ENCODE measurements at places on chromosomes 7 and 10. TPM values are rescaled to one million over a fixed set of nuclear protein-coding genes. Genes with fewer than 3 reads are reported as not detected.

OR2A5 gene
- not detected for total RNA-seq

MAT1A gene
- 0.09 TPM for total RNA-seq

C10orf62 gene
- total RNA-seq = not detected

AGR3 gene
- 2.1 TPM for total RNA-seq

AKR1E2 gene
- total RNA-seq = 8.4 TPM

FERD3L gene
- total RNA-seq = not detected

LFNG gene
- 19.0 TPM for total RNA-seq

ZNF716 gene
- not detected for total RNA-seq

CTAGE4 gene
- 3.1 TPM for total RNA-seq

PSD gene
- total RNA-seq = 12.4 TPM

ACTR3C gene
- total RNA-seq = 0.47 TPM

WNT8B gene
- 0.60 TPM for total RNA-seq

SPDYE8 gene
- total RNA-seq = not detected

ADCY1 gene
- total RNA-seq = 4.7 TPM

WIPF3 gene
- 7.9 TPM for total RNA-seq

SRRM3 gene
- total RNA-seq = 8.2 TPM

PVRIG gene
- not detected for total RNA-seq

PROSER2 gene
- total RNA-seq = 16.9 TPM

ZPBP gene
- not detected for total RNA-seq

AKR1C4 gene
- not detected for total RNA-seq

ADAP1 gene
- 4.0 TPM for total RNA-seq

ZP3 gene
- total RNA-seq = not detected

CPXM2 gene
- 0.92 TPM for total RNA-seq

ANKRD61 gene
- 0.29 TPM for total RNA-seq

ZNHIT1 gene
- total RNA-seq = 57.7 TPM

CALML5 gene
- not detected for total RNA-seq

CAMK2B gene
- 1.8 TPM for total RNA-seq

NMT2 gene
- total RNA-seq = 20.0 TPM

GPER1 gene
- 2.4 TPM for total RNA-seq

SPDYE3 gene
- total RNA-seq = not detected

PRKAR2B gene
- 7.8 TPM for total RNA-seq

LIPM gene
- total RNA-seq = not detected

NRBF2 gene
- total RNA-seq = 18.3 TPM

ASIC3 gene
- total RNA-seq = 7.9 TPM

MEOX2 gene
- not detected for total RNA-seq

DOCK4 gene
- total RNA-seq = 27.7 TPM

CYP3A7 gene
- total RNA-seq = not detected

ZMIZ2 gene
- total RNA-seq = 164 TPM

RPEL1 gene
- not detected for total RNA-seq

CYP26C1 gene
- 0.44 TPM for total RNA-seq

CRPPA gene
- total RNA-seq = 4.1 TPM

VWDE gene
- total RNA-seq = 24.7 TPM

BNIP3 gene
- total RNA-seq = 50.8 TPM

CALCR gene
- total RNA-seq = not detected

CRCP gene
- total RNA-seq = 25.8 TPM

ATRNL1 gene
- total RNA-seq = 39.6 TPM

HHEX gene
- not detected for total RNA-seq

MYPN gene
- total RNA-seq = not detected

CPA5 gene
- not detected for total RNA-seq
